ENCODE measurements at places on chromosomes 7 and 10.

- no peak for DNase-seq
Observed at GRCh38 chr7:19772306-19772705, 1.1 kb downstream of the TMEM196 start.

DNA sequence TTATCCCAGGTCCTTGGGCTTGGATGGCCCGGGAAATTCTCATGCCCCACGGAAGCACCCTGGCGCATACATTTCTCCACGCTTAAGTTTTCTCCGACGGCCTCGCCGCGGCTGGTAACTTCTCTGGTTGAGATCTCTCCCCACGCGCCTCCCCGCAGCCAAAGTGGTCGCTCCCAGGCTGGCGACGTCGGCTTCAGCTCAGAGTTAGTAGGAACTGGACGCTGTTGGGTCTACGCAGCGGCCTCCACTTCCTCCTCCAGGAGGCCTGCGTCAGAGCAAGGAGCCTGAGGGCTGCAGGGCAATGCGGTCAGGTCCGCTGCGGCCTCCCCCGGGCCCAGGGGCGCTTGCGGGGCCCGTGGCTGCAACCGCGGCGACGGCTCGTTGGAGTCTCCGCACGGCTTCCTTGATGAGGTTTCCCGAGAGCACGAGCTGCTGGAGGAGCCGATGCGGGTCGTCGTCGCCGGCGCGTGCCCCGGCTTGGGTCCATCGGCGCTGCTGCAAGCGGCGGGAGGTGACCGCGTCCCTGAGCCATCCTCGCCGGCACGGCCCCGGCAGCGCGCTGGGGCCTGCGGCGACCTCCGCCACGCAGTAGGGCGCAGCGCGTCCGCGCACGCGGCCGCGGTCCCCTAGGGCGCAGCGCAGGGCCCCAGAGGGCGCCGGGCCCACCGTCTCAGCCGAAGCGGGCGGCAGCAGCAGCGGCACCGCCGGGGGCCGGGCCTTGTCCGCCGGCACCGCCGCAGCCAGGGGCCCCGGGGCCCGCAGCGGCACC is 744 bp downstream of the FRAT2 start:
- peak; percentile 39 for DNase-seq

DNA sequence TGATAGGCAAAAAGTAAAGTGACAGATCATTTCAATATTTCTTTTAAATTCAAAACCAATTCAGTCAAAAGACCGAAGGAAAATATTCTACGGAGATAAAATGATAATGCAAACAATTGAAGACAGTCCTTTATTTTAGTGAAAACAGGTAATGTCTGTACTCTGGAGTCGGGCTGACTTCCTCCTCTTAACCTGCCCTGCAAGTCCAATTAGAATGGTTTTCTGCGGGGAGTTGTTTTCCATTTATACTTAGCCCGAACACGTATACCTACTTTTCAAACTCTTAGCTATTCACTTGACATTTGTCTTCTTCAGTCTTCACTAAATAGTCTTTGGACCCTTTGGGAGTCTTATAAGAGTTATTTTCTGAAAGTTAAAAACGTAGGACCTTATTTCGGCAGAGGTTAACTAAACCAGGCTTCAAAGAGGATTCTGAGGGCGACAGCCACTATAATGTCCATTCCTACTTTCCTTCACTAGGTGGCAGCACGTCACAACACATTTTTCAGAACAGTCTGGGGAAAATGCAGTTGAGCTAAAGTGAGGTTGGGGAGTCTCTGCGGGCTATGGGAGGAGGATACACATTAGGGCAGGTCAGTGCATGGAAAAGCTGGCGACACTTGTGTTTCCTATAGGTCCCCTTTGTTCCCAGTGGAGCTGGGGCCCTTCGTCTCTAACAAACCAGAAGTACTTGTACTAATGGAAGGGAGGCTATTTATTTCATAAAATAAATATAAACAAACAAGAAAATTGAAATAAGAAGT is 472.0 kb downstream of the KCNMA1 start:
- peak; percentile 48 for DNase-seq

DNA sequence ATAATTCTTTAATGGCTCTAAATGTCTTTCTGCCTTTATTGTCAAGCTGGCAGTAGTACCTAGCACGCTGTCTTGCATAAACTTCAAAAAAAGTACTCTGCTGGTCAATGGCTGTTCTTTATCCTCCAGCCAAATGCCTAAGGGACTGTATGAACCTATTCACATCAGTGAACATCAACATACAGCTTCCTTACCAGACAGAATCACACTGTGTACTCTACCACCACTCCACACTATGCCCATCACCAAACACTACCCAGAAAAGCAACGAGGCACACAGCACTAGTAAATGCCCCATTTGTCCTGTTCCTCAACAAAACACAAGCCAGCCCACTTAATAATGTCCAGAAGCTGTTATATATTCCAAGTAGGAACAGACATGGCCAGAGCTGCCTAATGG is 127.5 kb downstream of the SGMS1 start:
- DNase-seq, result no peak

- DNase-seq, result no peak
Observed at GRCh38 chr7:29262191-29262917, 67.8 kb downstream of the CHN2 start.

DNA sequence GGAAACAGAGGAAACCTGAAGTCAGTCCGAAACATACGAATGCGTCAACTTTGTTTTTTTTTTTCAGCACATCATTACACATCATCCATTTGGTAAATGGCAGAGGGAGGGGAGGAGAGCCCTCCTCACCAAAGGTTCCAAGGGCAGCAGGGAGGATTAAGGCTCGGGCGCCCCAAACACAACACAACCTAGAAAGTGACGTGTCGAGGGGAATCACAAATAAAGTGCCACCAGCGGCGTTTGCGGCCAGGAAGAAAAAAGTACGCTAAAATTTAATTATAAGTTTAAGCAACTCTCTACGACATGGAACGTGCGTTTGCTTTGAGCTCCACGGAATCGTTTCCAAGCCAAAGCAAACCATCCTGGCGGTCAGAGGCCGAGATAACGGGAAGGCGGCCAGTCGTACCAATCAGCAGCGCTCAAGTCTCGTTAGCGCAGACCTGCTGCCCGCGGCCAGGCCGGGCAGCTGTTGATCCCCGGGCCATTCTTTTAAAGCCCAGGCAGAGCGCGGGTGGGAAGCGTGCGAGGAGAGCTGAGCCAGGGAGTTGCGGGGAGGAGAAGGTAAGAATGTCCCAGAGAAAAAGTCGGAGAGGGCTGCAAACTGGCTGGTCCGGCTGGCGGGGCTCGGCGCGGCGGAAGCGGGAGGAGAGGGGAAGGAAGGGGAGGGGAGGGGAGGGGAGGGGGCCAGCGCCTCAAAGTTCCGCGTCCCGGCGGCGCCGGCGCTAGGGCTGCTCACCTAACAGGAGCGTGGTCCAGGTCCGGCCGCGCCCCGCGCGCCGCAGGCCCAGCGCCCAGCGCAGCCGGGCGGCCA is 719 bp downstream of the DPY19L1 start:
- DNase-seq, result peak; percentile 37

GRCh38 chr7:123972045-123972444 is 47.0 kb downstream of the SPAM1 start:
- DNase-seq, result no peak

GRCh38 chr10:386771-387592 is 251.7 kb downstream of the ZMYND11 start:
- DNase-seq, result no peak

- DNase-seq, result no peak
Observed at GRCh38 chr10:33880291-33880690, 545.8 kb upstream of the NRP1 start.

- no peak for DNase-seq
Observed at GRCh38 chr7:27095050-27095896, 527 bp downstream of the HOXA1 start.

GRCh38 chr7:80587538-80587937 is 50.9 kb upstream of the CD36 start:
- no peak for DNase-seq

DNA sequence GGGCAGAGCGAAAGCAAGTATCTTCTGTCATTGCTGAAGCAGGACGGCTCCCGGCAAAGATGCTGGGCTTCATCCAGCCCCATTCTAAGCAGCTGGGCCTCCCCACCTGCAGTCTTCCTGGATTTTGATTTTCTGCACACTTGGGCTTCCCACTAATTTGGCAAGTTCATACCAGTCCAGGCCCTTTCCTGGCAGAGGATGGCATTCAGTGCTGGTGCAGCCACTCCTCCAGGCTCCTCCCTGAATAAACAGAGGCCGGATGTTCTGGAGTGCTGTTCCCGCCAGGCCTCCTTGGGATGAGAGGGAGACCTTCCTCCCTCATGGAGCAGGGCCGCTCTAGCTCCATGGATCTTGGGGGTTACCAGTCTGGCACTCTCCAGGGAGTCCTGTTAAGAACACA is 3.4 kb downstream of the BAG3 start:
- no peak for DNase-seq

DNA sequence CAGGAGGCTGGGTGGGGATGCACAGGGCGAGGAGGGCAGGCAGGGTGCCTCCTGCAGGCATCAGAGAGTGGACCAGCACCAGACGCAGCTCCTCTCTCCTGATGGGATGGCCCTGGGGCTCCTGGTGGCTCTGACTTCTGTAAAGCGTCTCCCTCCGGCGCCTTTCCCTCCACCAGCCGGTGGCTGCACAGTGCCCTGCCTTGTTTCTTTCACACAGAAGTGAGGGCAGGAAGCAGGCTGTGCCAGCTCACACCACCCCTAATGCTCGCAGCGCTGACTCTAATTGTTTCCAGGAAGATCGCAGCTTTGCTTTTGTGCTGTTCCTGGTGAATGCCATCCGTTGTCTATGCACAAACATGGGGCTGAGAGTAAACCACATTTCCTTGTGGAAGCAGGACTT is 152.3 kb upstream of the LANCL2 start:
- no peak for DNase-seq

GRCh38 chr7:23004247-23004520 is 9.7 kb downstream of the HYCC1 start:
- no peak for DNase-seq

GRCh38 chr7:46982928-46983327 is 599.0 kb downstream of the TNS3 start:
- DNase-seq, result no peak

DNA sequence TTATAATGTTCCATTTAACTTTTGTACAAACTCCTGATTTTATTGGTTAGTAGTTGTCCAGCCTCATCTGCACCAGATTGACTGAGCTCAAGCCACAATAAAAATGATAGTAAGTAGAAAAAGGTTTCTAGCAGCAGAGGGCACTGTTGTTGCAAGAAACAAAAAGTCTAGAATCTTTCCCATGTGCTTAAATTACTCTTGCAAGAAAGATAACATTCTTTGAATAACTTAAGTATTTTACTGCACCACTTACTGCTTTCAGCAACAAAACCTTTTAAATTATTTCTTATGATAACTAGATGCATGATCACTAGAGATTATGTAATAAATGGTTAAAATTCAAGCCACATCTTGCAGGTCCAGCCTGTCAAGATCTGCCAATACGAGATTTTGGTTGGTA is 27.0 kb downstream of the LMOD2 start:
- peak; percentile 45 for DNase-seq

DNA sequence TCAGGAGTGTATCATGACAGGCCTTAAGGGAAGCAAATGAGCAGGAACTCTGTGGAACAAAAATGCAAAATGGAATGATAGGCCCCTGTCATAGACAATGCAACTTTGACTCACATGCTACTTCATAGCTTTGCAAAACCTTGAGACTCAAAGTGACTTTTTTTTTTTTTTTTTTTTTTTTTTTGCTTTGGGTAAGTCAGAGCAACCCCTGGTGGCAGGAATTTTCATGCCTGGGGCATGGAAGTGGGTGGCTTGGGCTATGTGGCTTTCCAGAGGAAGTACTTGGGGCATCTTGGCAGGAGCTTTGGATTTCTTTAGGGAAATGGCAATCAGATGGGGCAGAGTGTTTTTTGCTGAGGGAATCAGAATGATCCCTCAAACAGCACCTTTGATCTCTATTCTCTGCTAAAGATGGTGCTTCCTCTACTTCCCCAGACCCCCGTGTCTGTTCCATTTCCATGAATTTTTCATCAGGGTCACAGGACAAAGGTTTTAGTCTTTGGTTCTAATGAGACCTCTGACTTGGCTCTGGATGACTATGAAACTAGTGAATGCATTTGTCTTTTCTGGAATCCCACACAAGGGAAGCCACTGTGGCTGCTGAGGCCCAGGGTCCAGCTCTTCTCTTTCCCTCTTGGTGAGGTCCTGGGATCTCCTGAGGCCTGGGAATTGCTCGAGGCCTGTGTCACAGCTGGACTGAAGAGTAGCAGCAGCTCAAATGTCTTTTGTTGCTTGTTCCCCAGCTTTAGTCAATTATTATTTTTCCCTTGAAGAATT is 62.8 kb downstream of the TACC2 start:
- DNase-seq, result no peak

DNA sequence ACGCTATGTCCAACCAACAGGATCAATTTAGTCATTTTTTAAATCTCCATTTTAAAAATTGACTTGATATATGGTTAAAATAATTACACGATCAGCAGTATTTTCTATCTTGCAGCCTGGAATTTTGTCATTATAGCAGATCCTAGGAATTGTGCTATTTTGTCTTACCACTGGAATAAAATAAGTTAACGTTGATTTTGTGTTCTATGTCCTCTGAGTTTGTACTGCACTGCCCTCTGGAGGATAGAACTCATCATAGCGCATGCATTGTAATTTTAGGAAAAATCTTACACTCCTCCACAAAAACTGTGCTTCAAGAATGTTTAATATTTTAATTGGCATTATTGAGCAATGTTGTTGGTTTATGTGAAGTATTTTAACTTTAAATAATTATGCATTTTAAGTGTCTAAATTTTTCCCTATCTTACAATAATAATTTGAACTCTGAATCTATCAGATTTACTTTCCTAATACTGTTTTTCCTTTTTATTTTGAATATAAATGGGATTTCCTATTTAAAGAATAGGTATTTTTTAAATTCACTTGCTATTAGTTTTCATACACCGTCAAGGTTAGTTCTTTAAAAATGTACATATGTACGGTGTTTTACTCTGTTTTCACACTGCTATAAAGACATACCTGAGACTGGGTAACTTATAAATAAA is 220.1 kb downstream of the PPP1R3A start:
- no peak for DNase-seq

- no peak for DNase-seq
Observed at GRCh38 chr7:127252778-127253280, at the start of gene GRM8. TSS of gene GRM8 (minus strand) at chr7:127252941.

DNA sequence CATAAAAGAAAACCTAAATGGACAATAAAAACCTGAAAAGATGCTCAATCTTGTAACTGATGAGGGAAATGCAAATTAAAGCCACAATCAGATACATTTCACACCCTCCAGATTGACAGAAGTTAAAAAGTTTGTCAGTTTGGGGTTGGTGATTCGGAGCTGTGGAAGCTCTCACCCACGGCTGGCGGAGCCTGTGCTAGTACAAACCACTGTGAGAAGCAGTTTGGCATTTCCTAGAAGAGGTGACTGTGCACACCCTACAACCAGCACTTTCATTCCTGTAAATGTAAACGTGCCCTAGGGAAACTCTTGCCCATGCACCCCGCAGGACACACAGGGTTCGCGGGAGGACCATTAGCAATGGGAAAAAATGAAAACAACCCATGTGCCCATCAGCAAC is 114.1 kb downstream of the BMS1 start:
- DNase-seq, result no peak
